ENCODE measurements at places on chromosomes 1 and 21.

DNA sequence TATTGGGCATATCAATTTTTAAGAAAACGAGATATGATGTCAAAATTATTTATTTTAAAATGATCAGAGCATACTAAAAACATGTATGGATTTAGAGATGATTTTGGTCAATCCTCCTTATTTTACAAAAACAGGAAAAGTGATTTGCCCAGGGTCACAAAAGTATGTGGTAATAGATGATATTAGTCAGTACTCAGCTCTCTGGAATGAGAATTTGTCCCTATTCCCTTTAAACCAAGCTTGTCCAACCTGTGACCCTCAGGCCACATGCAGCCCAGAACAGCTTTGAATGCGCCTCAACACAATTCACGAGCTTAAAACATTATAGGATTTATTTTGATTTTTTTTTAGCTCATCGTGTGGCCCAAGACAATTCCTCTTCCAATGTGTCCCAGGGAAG is 104.7 kb downstream of the AKT3 start:
- DNase-seq: no peak

GRCh38 chr1:156248323-156248683 is 447 bp upstream of the PAQR6 start:
- no peak for DNase-seq

DNA sequence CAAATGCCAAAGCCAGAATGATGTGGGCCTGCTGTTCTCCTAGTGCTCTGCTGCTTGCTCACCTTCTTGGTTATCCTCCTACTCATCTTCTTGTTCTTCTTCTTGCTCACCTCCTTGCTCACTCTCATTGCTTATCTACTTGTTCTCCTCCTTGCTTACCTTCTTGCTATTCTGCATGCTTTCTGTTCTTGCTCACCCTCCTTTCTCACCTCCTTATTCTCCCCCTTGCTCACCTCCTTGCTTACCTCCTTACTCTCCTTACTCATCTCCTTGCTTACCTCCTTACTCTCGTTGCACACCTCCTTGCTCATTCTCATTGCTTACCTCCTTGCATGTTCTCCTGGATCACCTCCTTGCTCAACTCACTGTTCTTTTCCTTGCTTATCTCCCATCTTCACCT is at the start of gene OR14I1:
Gene OR14I1, minus strand, starts transcription at position 53 of the 400 bp plus-strand sequence.
- DNase-seq: no peak

DNA sequence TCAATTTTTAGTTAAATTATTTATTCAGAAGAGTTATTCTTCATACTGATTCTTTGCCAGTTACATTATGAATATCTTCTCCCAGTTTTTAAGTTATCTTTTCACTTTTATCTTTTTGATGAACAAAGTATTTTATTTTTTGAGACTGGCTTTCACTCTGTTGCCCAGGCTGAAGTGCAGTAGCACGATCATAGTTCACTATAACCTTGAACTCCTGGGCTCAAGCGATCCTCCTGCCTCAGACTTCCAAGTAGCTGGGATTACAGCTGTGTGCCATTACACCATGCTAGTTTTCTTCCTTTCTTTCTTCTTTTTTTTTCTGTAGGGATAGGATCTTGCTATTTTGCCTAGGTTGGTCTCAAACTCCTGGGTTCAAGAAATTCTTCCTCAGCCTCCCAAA is 3.5 kb downstream of the GORAB start:
- DNase-seq: no peak

GRCh38 chr1:63829349-63830327 is 55.8 kb downstream of the ROR1 start:
- no peak for DNase-seq

GRCh38 chr1:203589595-203589994 is 37.0 kb upstream of the ATP2B4 start:
- no peak for DNase-seq

- no peak for DNase-seq
These were observed 47.6 kb downstream of the PEX14 start for GRCh38 chr1:10522322-10522860.
